CD4-positive, alpha-beta T cell treated with Interleukin-12 subunit alpha and Interleukin-12 subunit beta, for 1 hour (primary cell): ENCODE measurements at places on chromosomes 13 and 19.

- DNase-seq: no peak
Measured at GRCh38 chr19:30017172-30017571, 75.1 kb downstream of the URI1 start.

GRCh38 chr13:23349161-23349897 lies 84.2 kb downstream of the SACS start:
- no peak for DNase-seq

DNA sequence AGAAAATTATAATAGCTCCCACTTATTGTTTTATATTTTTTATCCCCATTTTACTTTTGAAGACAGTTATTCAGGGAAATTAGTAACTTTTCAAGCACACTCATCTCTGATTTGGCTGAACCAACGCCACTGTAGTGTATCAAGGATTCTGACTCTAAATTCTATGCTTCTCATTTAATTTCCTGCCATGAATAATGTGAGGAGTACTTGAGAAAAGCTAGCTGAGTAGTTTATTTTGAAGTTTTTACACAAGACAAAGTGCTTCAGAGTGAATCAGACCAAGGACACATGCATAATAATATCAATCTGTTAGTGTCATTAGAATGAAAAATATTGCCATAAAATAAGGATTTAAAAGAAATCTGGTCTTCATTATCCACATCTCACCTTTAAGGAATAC lies 329.9 kb downstream of the SLITRK6 start:
- no peak for DNase-seq

- no peak for DNase-seq
Measured at GRCh38 chr13:49927755-49928154, 8.4 kb downstream of the SPRYD7 start.
